Right atrium auricular region (tissue), 2 donors: ENCODE measurements at places on chromosomes 2 and 18.
A peak's percentile ranks its signal among the peaks of the same experiment; 100 is the strongest.

GRCh38 chr2:5727235-5727634 lies 35.1 kb downstream of the SOX11 start:
- no peak for DNase-seq

GRCh38 chr2:120379916-120380893 lies 34.3 kb downstream of the INHBB start:
- no peak for DNase-seq

DNA sequence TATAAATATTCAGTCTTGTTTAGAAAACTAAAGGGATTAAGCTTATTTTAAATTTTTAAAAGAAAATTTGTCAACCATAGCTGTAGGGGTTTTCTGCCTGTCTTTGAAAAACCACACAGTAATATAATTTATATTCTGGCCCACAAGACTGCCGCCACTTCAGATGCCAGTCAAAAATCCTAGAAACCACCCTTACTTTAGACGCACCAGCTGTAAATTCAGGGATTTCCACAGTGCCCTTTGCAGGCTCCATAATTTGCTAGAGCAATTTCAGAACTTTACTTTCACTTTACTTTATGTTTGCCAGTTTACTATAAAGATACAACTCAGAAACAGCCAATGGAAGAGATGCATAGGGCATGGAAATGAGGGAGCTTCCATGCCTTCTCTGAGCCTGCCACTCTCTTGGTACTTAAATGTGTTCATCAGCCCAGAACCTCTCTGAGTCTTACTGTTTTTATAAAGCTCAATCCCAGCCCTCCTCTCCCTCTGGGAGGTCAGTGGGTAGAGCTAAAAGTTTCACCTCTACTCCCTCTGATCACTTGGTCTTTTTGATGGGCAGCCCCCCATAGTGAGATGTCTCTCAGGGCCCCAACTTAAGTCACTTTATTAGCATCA lies 63.3 kb downstream of the KYNU start:
- no peak for DNase-seq

DNA sequence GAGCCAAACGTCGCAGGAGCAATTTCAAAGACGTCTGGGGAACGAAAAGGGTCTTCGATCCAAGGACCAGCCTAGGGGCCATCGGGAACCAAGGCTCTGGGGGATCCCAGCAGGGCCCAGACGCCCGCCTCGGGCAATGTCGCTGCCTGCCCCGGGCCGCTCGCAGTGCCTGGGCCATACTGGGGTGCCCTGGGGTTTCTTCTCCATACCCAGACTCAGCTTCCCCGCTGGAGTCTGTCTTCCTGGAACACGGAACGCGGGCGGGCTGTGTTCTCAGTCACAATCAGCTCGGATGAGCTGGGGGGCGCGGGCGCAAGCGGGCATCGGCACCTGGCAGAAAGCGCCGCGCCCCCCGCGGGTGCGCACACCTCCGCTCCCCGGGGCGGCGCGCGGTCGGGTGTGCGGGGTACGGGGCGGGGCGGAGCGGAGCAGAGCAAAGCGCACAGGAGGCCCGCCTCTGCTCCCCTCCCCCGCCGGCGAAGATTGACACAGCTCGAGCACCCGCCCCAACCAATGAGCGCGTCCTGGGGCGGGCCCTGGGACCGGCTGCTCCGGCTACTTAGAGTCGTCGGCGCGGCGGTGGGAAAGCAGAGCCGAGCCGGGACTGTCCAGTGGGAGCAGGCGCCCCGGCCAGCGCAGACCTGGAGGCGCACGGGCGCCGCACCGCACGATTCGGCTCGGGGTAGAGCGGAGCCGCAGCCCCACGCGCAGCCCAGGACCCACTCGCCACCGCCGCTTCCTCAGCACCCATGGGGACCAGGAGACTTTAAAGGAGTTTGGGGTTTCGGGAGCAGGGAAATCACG lies at the start of gene LRATD1:
Gene LRATD1, plus strand, starts transcription at position 585 of the 804 bp plus-strand sequence. CDS start 1,263 bp downstream, outside the sequence.
- peak; percentile 61 for DNase-seq

DNA sequence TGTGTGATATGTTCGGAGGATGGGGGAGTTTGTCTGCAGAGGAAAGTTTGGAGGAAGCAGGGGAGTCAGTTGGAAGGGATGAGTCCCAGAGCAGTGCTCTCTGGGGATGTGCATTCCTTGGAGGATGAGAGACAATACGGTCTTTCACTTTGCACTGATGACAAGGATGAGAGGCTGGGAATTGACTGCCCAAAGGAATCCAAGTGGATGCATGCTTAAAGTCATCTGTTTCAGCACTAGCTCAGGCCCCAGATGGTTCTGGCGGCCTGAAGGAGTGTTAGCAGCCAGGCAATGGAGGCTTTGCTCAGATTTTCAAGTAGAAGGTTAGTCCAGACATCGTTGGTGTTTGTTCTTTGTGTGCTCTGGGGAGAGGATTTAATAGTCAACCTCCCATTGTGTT lies 100.2 kb downstream of the CRIM1 start:
- no peak for DNase-seq
